ENCODE measurements at places on chromosomes 13 and 19.

DNA sequence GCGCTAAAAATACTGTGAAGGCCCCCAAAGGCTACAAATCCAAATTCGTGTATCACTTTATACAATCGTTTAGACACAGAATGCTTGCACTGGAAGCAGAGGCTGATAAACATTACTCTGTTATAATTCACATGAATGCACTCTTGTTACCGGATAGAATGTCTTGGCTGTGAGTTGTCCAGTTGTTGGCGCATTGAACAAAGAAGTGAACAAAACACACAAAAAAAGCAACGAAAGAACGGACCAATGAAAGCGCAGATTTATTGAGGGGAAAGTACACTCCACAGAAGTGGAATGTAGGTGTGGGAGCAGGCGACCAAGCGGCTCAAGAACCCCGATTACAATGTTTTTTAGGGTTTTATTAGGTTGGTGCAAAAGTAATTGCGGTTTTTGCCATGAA, 529 bp upstream of the ZNF418 start:
- DNase-seq, result no peak

DNA sequence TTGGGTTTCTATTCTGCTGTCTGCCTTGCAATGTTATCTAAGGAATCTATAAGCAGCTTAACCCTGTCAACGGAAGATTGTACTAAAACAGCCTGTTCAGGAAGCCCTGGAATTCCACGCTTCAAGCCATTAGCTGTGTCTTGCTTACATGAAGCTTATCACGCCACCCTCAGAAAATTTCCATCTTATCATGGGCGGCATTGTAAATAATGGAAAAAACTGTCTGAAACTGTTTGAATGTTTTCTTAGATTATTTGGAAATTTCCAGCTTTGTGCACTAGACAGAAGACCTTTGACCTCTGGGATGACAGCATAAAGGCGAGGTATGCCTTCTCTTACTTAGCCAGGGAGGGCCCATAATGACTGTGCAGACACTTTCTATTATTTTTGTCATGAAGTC, 319.7 kb downstream of the KCNRG start:
- DNase-seq, result no peak

DNA sequence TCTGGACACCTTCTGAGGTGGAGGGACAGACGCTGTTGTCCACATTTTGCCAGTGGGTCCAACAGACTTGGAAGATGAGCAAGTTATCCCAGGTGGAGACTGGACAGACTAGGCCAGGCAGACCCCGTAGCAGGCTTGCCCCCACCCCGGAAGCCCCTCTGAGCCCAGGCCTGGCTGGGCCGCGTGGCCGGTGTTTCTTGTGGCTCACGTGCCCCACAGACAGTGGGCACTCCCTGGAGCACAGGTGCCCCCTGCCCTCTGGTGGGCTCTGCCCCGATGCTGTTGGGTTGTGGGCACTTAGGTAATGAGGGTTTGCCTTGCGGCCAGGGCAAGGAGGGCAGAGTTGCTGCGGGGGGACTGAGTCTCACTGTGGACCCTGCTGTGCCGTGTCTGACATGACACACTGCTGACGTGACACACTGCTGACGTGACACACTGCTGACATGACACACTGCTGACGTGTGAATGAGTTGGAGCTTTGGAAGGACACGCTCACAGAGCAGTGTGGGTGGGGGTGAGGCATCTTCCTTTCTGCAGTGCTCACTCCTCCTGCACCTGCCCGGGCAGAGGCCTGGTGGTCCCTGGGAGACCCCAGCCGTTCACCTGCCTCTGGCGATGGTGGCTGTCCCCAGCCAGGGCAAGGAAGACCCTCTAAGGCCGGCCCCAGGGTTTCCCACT, 25.1 kb downstream of the DOT1L start:
- DNase-seq, result no peak

DNA sequence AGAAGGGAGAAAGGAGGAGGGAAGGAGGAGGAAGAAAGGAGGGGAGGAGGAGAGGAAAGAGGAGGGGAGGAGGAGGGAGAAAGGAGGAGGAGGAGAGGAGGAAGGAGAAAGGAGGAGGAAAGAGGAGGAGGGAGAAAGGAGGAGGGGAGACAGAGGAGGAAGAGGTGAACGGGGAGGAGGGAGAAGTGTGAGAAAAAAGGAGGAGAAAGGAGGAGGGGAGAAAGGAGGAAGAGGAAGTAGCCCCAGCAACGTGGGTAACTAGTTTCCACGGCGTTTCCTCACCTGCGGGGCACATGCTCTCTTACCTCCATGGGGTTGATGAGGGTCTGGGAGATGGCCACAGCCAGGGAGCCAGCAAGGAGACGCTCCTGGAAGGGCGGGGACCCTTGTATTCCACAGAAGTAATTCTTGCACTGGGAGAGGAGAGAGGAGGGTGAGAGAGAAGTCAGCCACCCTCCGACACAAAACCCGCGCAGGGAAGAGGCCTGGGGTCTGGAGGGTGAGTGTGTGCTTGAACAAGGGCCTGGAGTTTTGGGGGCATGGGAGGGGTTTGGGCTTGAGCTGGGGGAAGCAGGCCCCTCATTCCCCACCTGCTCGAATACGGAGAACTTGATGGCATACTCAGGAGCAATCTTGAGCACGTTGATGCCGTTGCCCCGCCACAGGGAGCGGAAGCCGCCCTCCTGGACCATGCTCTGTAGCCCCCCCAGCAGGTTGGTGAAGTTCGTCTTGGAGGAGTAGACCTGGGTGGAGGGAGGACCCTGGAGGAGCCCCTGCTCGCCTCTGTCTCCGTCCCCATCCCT, 3.9 kb downstream of the SLC25A41 start:
- DNase-seq, result no peak

- no peak for DNase-seq
Measured at GRCh38 chr13:34900288-34900739, 41.8 kb upstream of the NBEA start.

DNA sequence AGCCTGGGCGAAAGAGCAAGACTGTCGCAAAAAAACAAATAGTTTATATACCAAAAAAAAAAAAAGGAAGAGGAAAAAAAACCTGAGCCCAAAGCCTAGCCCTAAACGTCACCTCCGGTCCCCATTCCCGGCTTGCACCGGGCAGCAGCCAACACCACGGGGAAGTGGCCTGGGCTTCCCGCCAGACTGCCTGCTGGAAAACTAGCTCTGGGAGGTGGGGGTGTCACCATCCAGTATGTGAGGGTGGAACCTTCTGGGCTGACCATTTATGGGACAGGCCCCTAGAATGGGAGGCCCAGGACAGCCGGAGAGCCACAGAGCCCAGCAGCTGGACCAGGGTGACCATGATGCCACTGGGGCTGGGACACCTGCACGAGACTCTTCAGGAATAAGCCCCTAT, 37.3 kb downstream of the IL12RB1 start:
- no peak for DNase-seq

DNA sequence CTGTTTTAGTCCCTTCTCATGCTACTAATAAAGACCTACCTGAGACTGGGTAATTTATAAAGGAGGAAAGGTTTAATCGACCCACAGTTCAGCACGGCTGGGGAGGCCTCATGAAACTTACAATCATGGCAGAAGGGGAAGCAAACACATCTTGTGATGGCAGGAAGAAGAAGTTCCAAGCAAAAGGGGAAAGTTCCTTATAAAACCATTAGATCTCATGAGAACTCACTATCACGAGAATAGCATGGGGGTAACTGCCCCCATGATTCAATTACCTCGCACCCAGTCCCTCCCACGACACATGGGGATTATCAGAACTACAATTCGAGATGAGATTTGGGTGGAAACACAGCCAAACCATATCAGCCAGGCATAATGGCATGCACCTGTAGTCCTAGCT, 13.0 kb upstream of the STRN4 start:
- DNase-seq, result no peak

DNA sequence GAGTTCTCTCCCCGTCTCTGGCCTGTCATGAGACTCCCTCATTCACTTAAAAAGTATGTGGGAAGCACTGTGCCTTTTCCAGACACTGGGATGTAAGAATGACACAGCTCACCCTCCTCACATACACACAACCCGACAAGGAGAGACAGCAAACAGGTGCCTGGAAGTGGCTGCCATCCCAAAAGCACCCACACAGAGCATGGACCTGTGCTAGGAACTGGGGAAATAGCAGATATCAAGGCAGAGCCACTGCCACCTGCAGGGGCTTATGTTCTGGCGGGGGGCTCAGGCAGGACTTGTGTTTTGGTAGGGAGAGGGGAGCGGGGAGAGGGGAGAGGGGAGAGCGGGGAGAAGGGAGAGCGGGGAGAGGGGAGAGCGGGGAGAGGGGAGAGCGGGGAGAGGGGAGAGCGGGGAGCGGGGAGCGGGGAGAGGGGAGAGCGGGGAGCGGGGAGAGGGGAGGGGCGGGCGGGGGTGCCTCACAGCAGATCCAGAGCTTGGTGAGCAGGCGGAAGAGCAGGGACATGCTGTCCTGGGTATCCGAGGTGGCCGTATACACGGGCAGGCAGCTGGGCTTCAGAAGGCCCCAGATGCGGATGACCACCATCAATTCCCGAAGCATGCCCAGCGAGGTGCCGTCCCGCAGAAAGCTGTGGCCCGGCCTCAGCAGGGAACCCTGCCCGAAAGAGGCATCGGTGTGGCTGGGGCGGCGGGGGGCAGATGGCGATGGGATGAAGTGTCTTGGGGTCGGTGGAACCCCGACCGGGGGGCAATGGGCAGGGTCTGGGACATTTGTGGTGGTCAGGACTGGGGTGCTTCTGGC, 12.2 kb downstream of the CFD start:
- no peak for DNase-seq

- DNase-seq, result no peak
Measured at GRCh38 chr13:113904411-113904810, 40.5 kb upstream of the GAS6 start.

- no peak for DNase-seq
Measured at GRCh38 chr13:21219036-21219381, 42.6 kb downstream of the MRPL57 start.

GRCh38 chr19:50877338-50877737, 4.1 kb downstream of the KLK2 start:
- DNase-seq, result no peak

DNA sequence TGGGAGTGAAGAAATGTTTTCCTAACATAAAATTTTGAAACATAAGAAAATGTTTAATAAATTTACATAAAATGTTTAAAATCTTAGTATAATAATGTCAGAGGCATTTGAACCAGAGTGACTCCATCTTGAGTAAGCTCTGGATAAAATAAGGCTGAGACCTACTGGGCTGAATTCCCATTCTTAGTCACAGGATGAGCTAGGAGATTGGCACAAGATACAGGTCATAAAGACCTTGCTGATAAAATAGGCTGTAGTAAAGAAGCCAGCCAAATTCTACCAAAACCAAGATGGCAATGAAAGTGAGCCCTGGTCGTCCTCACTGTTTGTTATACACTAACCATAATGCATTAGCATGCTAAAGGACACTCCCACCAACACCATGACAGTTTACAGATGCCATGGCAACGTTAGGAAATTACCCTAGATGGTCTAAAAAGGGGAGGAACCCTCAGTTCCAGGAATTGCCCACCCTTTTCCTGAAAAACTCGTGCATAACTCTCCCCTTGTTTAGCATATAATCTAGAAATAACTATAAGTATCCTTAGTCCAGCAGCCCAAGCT, 1184.0 kb downstream of the UQCRFS1 start:
- DNase-seq, result no peak

DNA sequence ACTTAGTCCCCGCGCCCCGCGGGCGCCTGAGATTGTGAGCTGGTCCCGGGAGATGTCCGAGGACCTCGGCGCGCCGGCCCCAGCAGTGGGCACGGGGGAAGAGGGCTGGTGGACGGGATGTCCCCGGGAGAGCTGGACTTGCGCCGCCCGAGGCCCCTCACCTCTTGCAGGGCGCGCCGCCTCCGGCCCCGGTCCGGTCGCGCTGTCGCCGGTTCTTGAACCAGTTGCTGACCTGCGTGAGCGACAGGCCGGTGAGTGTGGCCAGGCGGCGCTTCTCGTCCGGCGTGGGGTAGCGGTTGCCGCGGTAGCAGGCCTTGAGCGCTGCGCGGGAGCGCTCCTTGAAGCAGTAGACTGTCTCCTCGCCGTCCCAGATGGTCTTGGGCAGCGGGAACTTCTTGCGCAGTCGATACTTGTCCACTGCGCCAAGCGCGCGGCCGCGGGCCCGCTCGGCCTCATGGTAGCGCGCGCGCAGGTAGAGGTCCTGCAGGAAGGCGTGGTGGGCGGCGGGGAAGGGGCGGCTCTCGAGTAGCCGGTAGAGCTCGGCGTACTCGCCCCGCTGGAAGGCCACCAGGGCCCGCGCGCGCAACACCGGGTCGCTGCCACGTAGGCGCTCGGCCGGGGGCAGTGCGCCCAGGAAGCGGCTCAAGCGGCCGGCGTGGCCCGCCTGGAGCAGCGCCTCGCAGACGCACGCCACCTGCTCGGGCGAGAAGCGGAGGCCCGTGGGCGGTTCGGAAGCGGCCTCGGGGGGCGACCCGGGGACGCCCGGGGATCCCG, 984 bp downstream of the SIX5 start:
- DNase-seq, result no peak

- no peak for DNase-seq
Measured at GRCh38 chr13:100506154-100506553, 82.4 kb downstream of the GGACT start.

GRCh38 chr13:39485314-39485700, 117.7 kb downstream of the LHFPL6 start:
- no peak for DNase-seq

DNA sequence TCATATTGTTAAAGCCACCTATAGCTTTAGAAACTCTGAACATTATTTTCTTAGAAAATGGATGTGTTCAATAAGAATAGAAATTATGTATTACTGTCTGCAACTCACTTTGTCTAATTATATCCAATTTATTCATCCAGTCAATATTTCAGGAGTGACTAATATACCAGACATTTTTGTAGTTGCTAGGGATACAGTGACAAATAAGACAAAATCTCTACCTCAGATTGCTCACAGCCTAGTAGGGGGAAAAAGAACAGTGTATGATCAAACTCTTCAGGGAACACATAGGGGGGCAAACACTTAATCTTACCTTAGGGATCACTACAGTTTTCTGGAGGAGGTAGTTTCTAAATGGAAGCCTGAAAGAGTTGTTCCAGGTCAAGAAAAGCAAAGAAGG, 8.6 kb downstream of the BRCA2 start:
- no peak for DNase-seq

GRCh38 chr19:35462476-35462953, 14.5 kb downstream of the FFAR2 start:
- DNase-seq, result no peak

DNA sequence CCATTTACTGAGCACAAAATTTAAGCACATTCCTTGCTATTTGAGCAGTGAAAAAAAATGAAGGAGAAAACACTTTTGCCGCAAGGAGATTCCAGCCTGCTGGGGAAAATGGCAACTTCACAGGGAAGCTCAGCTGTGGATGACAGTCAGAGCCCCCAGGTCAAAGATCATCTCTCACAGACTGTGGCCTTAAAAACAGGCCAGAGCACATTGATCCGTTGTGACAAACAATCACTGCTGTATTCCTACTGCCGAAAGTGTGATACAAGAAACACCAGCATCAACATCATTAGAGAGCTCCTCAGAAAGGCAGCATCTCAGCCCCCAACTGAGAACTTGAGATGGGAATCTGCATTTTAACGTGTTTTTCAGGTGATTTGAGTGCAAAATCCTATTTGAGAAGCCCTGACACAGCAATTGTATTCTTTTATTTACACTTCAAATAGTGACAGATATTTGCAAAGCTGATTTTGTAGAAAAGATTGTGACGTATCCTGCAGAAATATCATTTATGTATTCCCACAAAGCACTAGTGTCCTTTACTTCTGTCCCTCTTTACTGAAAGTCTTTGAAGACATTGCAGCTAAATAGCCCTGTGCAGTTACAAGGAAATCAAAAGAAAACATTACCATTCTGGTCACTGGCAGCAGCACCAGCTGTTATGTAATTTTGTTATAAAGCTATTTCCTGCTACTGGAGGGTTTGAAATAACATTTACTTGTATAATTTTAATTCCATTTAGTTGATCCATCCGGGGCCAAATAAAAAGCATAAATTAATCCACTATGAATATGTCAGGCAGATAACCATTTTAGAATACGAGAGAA, 652.0 kb downstream of the LIG4 start:
- DNase-seq, result no peak
